ENCODE measurements at places on chromosomes 5 and 9.

GRCh38 chr9:36204906-36205547 lies 14.3 kb downstream of the CLTA start:
- no peak for DNase-seq

DNA sequence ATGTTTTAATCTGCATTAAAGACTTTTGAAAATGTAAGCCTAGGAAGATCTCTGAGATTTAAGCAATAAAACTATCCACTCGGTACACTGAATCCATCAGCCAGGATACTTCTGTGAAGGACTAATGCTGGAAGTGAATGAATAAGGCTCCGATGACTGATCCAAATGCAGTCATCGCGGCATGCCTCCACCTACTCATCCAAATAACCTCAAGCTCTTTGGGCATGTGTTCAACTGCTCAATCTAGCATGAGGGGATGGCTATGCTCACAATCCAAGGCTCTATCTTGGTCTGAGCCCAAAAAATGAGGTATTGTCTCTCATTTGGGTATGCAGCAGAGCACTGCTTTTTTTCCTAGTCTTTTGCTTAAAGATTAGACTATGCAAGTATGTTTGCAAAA lies 19.2 kb downstream of the MARCHF3 start:
- DNase-seq, result no peak

- DNase-seq, result no peak
Measured at GRCh38 chr5:73642344-73642743, 16.3 kb downstream of the ARHGEF28 start.

GRCh38 chr5:121954086-121954485 lies 7.7 kb upstream of the SRFBP1 start:
- DNase-seq, result no peak

DNA sequence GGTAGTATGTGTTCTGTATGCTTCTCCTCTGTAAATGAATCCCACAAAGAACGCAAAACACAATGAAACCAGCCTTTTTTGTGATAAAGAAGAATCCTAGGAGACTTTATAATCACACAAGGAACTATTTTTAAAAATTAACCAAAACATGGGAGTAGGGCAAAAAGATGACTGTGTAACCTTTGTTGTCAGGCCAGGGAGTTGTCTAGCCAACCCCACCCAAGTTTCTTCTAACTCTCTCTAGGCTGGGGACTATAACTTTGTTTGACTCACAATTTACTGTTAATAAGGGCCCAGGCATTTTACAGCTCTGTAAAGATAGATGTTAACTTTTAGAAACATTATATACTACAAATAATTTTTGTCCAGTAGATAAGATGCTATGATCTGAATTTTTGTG lies 176.1 kb downstream of the ADAMTS12 start:
- DNase-seq, result no peak

All from effector CD8-positive, alpha-beta T cell (primary cell).